ENCODE measurements at places on chromosomes 5 and 9.

DNA sequence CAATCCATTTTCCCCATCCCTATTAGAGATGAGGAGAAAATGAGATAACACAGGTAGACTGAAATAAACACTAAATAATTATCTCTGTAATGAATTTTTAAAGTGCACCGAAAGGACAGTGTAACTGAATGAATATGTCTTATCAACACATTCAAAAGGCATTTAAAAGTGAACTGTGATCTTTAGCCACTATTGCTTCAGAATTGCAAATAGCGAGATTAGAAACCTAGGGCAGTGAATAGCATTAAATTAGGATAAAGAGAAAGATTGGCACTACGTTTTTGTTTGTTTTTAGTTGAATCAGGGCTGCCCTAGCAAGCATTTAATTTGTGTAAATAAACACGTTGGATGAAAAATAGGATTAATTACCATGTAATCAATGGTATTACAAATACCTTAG, 537.5 kb downstream of the ELAVL2 start:
- DNase-seq, result no peak

DNA sequence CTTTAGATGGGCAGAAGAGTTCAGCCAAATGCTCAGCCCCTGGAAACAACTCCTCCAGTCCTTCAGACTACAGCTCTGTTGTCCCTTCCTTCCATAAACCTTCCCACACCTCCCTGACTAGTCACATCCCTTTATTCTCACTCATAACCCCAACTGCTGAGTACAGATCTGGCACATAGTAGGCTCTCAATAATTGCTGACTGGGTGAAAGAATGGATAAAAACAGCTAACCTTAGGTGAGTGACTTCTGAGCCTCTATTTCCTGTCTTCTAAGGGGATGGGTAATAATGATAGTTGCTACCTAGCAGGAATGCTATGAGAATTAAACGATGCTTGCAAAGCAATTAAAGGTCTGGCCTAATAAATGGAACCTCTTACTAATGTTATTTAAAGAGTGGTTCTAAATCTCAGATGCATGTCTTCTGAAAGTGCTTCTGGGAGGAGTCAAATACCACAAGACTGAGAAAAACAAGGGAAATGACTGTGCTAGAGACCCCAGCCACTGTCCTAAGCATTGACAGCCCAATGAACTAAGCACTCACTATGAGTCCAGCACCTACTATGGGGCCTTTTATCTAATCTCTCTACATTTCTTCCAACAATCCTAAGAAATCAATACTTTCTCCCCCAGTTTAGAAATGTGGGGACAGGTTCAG, 2.5 kb upstream of the NR6A1 start:
- DNase-seq, result no peak

DNA sequence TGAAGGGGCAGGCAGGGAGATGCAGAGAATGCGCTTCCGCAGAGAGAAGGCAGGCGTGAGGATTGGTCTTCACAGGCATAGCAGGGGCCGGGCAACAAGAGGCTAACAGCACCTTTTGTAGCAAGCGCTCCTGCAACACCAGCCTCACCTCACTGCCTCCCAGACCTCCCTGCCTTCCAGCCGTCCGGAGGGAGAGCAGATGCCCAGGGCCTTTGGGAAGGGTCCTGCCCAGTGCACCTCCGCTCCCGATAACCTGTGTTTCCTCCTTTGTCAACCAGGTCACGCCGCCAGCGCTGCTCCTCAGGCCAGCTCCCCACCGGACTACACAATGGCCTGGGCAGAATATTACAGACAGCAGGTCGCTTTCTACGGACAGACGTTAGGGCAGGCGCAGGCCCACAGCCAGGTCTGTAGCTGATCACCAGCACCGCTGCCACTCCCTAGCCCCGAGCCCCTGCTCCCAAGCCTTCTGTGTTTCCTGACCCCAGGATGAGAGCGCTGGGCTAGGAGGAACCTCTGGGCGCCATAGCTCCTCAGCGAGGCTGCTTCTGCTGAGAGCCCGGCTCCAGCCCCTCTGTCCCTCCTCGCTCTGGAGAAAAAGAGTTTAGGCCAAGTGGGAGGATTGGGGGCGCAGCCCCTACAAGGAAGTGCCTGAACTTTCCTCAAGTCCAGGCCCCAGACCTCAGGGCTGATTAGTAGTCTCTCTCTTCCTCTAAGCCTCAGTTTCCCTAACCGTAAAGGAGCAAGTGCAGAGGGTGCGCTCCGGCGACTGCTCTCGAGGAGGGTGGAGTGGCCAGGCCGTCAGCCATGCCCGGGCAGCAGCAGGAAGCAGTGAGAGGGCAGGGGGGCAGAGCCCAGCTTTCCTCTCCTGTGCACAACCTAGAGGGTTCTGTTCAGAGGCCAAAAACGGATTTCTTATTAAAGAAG, 28.4 kb upstream of the PRDM12 start:
- no peak for DNase-seq

- no peak for DNase-seq
Measured at GRCh38 chr5:104998169-104998568, 1435.6 kb upstream of the NUDT12 start.

GRCh38 chr5:68891718-68892117, 202.1 kb upstream of the SLC30A5 start:
- DNase-seq, result no peak

DNA sequence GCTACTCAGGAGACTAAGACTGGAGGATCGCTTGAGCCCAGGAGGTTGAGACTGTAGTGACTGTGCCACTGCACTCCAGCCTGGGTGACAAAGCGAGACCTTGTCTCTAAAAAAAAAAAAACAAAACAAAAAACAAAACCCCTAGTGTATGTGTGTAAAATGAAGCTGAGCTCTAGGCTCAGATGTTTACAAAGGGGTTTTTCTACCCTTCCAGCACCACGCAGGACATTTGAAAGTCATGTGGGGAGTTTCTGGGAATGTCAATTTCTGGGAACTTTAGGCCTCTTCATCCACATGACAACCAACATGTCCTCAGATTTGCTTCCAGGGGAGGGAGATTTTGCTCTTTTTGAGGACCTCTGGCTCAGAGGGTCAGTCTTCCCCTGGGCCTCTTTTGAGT, 42.4 kb upstream of the AIF1L start:
- no peak for DNase-seq

DNA sequence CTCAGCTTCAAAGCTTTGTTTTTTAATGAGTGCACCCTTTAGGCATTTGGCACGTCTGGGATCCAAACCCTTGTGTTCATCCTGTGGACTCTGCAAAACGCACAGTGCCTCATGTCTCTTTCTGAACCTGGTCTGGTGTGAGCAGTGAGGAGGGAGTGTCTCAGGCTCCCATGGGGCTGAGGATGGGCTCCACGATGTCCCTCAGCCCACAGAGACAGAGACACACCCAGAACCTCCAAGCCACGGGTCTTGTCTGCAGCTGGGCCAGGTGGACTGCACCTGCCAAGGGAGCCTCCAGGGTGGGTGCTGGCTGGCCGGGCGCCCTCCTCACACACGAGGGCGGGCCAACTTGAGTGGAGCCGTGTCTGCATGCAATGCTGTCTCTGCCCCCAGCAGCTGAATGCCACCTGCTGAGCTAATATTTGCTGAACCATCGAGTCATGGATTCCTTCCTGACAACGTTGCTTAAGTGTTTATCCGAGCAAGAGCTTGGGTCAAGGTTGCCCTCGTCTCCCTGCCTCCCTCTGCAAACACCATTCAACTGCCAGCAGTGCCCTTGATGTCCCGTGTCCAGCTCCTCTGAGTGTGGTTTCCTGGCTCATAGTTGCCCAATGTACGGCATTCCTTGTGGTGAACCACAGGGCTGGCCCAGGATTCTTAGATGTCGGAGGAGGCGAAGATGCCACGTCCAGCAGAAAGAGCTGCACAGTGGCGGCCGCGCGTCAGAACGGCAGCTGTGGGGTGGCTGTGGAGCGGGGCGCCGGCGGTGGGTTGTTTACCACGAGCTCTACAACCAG, 31.4 kb upstream of the LPCAT1 start:
- DNase-seq, result peak; percentile 97

DNA sequence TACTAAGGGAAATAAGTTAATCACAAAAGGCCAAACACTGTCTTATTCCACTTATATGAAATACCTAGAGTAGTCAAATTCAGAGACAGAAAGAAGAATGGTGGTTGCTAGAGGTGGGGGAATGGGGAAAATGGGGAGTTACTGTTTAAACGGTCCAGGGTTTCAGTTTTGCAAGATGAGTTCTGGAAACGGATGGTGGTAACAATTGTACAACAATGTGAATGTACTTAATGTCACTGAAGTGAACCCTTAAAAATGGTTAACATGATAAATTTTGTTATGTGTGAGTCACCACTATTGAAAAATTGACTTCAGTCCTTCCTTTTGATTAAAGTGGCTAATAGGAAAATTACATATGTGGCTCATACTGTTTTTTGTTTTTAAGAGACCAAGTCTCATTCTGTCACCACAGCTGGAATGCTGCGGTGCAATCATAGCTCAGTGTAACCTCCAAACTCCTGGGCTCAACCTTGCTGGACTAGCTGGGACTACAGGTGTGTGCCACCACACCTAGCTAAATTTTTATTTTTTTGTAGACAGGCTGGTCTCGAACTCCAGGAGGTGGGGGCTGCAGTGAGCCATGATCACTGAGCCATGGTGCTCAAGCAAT, 8.7 kb downstream of the UBQLN1 start:
- DNase-seq, result no peak

- no peak for DNase-seq
Measured at GRCh38 chr5:143426437-143426991, 23.0 kb upstream of the NR3C1 start.

GRCh38 chr5:67095346-67096171, 101.0 kb downstream of the CD180 start:
- no peak for DNase-seq

DNA sequence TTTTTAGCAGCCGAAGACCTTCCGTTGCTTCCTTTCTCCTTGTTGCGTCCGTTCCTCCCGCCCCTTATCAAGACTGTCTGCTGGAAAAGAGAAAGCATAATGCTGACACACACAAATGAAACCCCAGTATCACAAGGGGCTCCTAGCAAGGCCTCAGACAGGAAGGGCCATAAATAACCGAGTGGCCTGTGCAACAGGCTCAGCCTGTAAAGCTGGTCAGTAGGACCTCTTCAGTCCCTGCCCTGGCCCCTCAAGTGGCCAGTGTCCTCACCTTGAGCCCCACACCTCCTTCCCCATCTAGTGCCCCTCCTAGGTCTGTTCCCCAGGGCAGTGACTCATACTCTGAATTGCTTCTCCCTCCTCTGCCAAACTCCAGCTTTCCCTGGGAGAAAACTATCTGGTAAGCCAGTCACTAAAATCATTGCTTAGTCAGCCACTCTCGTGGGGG, 174.6 kb upstream of the IL12B start:
- DNase-seq, result peak; percentile 74

- no peak for DNase-seq
Measured at GRCh38 chr5:2148312-2149194, 265.8 kb upstream of the IRX4 start.

DNA sequence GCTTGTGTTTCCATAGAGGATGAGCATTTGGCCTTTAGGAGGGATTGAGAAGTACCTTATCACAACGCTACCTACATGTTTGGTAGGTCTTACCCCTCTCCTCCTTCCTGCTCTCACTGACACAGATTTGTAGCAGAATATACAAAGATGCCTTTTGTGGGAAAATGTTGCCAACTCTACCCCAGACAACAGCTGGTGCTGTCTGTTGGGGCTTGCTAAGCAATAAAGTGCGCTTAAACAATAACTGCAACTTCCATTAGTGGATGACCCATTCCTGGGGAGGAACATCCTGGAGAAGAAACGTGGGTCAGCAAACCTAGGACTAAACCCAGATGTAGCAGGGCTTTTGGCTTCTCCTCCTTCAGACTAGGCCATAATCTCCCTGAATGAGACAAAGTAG, 174.3 kb downstream of the EFNA5 start:
- no peak for DNase-seq

DNA sequence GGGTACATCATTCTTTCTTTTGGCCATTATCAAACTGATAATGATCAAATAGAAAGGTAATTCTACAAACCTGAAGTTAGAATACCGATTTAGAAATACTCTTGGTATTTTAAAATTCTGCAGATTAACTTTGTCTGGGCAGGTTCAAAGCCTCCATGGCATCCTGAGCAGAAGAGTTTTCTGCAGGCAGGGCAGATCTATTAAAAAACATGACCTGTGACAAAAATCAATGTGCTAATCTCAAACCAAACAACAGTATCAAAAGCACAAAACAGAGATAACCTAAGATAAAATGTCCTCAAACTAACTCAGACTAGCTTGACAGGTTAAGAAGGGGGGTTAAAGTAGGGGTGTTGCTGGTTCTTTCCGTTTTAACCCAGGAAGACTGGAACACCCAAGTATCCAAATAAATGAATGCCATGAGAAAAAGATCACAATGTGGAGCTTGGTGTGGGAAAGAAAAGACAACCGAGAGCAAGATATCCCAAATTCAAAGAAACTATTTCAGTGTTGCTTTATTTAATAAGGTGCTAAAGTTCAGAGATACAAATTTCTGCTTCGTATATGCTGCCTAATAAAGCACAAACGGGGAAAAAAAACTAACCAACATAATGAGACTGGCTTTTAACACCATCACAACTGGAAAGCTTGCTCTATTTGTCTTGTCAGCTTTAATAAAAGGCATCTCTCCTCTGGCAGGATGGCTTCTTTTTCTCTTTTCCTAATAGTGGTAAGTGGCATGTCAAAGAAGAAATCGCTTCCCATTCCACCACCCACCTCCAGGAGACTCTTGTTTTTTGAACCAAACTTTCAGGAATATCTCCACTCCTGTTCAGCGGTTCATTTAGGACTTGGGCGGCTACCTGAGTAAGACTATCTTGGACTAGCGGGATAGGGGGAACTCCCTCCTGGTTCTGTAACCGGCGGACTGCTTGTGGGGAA, 2.3 kb downstream of the EFNA5 start:
- peak; percentile 66 for DNase-seq

DNA sequence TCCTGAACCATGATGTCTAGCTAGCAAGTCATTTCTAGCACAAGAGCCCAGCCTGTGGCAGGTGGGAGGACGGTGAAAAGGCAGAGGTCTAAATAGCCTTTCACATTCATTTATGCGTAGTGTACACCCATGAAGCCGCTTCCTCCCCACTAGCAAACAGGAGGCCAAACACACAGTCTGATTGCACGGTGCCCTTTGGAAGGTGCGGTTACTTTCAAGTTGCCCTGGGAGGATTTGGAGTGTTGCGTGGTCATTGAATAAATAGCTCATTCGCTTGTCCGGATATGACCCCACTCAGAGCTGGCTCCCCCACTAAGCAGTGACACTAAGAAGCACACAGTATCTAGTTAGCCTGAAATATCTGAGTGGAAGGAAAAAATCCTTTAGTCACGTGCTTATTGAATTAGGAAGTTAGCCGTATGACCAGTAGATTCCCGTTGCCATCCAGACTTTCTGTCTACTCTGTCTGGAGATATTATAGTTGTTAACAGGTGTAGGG, 664 bp upstream of the ARSB start:
- no peak for DNase-seq

- no peak for DNase-seq
Measured at GRCh38 chr9:137409515-137409914, 13.4 kb downstream of the EXD3 start.

DNA sequence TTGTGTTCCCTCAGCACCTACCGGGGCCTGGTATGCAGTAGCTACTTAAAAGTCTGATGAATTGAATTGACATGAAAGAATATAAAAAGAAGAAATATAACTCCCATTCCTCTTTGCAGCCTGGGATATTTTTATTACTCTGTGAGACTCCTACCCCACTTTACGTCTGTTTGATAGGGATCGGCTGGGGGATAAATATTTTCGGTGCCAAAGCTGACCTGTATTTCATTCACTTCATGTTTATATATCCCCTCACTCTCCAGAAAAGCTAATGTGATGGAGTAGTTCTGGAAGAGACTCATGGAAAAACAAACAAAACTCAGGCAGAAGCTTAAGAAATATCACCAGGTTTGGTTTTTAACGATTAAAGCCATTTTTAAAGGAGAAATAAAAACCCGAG, 108.2 kb upstream of the TBC1D2 start:
- DNase-seq, result no peak

All from MCF 10A (cell line).